ENCODE measurements at places on chromosomes 1 and 21.

DNA sequence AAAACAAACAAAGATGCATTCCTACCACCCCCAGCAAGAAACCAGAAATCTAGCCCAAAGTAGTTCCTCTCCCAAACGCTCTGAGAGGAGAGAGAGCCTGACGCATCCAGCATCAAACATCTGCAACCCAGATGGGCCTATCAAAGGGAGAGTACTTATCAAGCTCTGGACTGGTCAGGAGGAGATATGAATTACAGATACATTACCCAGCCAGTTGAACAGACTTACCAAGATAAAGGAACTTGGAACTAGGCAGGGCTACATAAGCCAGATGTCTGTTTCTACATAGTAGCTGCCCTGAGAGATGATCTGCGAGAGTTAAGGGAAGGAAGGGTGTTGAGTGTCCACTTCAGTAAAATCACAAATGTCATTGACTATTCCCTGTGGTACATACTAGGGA is 138.4 kb downstream of the PAPPA2 start:
- no peak for DNase-seq

DNA sequence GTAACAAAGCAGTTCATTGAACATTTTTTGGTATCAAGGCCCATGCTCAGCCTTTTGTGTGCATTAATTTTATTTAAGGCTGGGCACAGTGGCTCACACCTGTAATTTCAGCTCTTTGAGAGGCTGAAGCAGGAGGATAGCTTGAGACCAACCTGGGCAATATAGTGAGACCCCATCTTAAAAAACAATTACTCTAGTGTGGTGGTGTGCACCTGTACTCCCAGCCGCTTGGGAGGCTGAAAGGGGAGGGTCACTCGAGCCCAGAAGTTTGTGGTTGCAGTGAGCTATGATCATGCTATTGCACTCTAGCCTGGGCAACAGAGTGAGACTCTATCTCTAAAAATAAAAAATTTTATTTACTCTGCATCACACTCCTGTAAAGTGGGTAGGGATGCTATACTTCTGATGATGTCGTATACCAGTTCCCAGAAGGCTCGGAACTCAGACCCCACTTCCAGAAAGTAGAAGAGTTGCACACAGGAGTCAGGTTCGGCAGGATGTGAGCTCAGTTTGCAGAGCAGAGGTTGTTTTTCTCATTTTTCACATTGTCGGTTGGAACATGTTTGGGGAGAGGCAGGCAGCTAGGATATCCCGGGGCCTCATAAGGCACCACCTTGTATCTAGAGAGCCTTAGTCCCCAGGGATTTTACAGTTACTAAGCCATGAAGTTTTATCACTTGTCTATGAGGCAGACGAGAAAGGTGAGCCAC is 144.6 kb downstream of the GALNT2 start:
- peak; percentile 41 for DNase-seq

DNA sequence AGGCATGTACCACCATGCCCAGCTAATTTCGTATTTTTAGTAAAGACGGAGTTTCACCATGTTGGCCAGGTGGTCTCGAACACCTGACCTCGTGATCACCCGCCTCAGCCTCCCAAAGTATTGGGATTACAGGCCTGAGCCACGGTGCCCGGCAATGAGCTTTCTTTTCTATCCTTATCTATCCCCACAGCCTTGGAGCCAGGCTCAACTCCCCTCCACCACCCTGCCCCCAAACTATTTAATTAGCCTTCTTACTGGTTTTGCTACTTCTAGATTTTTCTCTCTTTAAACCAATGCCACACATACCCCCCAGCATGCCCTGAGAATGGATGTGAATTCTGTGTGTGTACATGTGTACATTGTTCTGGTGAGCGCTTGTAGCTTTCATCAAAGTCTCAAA is 5.7 kb upstream of the VANGL2 start:
- no peak for DNase-seq

DNA sequence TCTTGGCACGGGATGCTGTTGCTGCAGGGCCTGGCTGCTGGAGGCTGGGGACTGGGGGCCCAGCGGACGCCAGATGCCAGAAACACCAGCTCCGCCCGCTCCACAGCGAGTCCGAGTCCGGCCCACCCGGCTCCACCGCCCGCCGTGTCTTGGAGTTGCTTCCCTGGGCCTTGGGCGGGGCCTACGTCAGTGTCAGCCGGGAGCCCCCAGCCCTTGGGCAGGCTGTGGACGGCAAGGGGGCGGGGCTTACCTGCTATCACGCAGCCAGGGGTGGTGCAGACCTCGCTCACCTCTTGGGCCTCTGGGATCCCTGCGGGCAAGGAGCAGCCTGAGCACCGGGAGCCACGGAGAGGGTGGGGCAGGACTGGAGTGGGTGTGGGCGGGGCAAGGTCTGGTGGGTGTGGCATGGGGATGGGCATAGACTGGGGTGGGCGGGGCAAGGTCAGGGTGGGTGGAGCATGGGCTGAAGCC is 21.8 kb downstream of the MMEL1 start:
- DNase-seq = peak; percentile 54

GRCh38 chr1:200891774-200892157 is 2.9 kb upstream of the INAVA start:
- no peak for DNase-seq

- peak; percentile 44 for DNase-seq
Measured at GRCh38 chr1:156927215-156928042, 7.0 kb downstream of the LRRC71 start.

DNA sequence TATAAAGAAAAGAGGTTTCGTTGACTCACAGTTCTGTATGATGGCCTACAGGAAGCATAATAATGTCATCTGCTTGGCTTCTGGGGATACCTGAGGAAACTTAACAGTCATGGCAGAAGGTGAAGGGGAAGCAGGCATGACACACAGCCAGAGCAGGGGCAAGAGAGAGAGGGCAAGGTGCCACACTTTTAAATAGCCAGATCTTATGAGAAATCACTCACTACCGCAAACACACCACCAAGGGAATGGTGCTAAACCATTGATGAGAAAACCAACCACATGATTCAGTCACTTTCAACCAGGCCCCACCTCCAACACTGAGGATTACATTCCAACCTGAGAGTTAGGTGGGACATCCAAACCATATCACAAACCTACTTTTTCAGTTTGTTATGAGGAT is 245.9 kb upstream of the SGIP1 start:
- DNase-seq = no peak

DNA sequence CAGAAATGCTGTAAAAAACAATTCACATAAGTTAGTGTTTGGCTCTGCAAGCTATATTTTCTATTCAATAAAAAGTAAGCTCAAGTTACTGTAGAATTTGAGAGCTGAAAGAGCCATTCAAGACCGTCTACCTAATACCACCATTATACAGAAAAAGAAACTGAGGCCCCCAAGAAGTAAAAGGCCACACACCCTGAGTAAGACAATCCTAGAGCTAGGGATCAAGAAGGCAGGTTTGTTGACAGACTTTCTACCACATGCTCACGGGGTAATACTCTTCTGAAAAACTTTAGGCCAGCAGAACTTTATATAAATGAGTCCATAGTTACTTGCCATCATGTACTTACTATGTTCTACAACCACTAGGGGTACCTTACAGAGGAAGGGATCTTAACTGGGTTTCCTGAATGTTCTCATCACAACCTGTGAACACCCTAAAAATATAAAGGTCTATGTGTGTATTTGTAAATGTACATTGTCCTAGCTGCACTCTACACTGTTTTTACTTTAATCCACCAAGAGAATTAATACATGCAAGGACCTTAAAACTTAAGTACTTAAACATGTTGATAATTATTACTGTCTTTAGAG is 2.7 kb downstream of the PSMG1 start:
- peak; percentile 62 for DNase-seq

- no peak for DNase-seq
Measured at GRCh38 chr1:167656657-167657056, 26.6 kb downstream of the RCSD1 start.

DNA sequence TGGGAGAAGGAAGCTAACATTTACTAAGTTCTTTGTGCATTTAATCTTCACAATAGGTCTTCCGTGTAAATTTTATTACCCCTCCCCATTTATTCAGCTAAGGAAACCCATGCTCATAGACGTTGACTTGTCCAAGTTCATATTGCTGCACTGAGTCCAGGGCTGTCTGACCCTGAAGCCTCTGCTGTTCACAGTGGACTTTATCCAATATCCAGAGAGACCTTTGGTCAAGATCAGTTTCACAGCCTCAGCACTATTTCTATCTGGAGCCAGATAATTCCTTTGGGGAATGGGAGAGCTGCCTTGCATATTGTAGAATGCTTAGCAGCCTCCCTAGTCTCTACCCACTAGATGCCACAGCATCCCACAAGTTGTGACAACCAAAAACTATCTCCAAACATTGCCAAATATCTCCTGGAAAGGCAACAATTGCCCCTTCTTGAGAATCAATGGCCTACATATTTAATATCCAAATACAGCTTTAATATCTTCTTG is 26.4 kb downstream of the ILDR2 start:
- DNase-seq = no peak

DNA sequence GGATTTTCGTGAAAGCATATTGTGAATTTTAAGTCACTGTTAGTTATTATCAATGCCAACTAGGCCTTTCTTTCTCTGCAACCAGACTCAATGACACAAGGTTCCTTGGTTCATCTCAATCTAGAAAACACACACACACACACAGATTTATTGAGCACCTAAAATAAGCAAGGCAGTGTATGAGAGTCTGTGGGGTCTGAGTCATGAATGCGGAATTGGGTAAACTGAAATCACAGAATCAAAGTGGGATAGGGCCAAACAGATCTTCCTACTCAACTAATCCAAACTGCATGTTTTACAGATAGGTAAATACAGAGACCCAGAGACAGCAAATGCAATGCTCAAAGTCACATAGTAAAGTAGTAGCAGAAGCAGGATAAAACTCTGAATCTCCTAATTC is 48.5 kb upstream of the NRDC start:
- no peak for DNase-seq

GRCh38 chr21:34886240-34887104 is 162.6 kb downstream of the RUNX1 start:
- DNase-seq = no peak

- peak; percentile 1 for DNase-seq
Measured at GRCh38 chr1:222373216-222373615, 174.7 kb downstream of the HHIPL2 start.

DNA sequence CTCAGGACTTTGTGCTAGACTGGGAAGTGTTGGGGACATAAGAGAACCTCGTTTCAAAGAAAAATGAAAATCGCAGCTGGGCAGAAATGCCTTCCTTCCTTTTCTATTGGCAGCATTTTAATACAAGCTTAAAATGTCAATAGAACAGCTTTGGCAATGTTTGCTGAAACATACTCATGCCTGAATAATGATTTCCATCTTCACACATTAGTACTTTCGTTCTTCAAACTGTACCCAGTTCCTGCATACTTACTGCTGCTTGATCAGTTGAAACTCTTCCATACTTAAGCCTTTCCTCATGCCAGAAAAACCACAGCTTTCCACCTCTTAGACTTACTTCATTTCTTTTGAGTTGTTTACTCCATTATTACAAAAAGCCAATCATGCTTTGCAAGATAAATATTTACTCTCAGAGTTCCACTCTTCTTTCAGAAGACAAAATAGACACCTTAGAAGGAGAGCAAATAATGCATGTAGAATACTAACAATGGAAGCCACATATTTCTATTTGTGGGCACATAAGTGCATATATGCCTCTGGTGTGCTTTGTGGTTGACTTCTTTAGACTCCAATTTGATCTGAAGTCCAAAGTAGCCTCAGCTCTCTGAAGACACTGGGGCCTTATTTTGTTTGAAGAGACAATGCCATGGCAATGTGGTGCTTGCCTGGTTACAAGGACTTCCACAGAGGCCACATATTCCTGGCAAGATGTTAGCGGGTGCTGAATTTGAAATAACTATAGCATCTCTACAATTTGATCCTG is 22.7 kb upstream of the CD55 start:
- DNase-seq = no peak

GRCh38 chr1:114159941-114160340 is 6.3 kb upstream of the SYT6 start:
- DNase-seq = no peak

DNA sequence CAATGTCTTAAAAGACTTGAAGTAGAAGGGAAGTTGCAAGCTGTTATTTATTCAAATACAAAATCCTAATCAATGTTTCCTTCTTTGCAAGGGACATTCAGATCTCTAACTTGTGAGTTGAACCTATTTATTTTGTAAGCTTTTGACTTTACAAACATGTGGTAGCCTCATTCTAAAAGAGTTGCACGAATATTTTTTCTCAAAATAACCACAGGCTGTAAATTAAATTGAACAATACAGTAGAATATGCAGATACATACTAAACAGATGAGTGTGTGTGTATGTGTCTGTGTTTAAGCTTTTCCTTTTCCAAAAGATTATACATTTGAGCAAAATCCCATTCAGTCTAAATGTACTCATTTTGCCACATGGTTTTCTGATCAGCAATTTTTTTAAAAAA is 4.8 kb upstream of the DYNLT5 start:
- DNase-seq = no peak

Data from NAMALWA (cell line).